ENCODE measurements at places on chromosomes 3 and 15. TPM values are rescaled to one million over a fixed set of nuclear protein-coding genes. Genes with fewer than 3 reads are reported as not detected.

DNA sequence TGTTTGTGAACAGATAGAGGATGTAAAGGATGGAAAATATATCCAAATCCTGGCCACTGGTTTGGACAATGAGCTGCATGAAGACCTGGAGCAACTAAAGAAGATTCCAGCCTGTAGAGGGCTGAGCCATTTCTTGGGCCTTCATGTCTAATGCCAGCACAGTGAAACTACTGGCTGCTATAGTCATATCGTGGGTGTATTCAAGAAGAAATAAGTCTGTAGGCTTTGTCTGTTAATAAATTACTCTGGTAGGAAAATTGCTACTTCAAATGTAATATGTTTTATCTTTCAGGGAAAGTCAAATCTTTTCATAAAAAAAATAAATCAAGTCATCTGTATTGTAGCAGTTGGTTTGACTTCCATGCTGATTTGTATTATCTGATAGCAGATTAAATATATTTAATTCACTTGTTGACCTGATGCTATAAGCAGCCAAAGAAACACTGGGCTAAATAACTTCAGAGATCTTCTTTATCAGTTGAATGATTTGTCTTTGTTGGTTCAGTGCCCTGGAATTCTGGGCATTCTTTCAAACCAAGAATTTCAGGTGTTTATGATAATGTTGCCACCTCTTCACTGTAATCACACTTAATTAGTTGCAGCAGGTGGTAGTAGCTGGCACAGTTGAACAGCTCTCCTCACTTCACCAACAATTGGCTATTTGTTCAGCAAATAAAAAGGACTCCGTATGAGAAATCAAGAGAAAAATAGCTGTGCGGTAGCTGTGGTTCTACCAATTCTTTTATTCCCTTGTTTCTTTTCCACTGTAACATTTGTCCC lies 1109.5 kb downstream of the NSUN3 start:
- no peak for DNase-seq

Gene USP13
- polyA plus RNA-seq: 6.4 TPM

DNA sequence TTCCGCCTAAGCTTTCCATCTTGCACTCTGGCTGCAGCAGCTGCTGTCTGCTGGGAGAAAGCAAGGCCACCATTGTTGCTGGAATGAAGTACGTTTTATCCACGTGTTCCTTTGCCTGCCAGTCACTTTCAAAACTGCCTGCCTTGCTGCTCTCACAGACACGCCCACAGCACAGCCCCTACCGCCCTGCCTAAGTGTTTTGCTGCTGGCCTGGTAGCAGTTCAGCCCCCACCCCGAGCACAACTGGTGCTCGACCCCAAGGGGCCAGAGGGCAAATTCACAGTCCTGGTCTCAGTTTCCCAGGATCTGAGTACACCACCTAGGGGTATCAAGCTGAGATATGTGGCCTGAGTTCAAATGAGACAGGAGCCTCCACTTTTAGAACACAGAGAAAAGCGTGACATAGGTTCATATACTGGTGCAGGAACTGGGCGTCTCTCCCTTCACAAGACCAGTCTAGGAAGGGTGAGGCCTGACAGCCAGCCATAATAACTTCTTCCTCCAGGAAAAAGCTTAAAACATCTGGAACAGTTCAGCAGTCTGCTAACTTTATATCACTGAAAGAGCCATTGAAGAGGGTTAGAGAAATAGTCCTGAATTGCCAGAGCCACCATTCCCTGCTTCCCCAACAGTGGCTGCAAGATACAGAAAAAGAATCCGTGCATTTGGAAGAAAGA lies 1012.3 kb downstream of the ZPLD1 start:
- DNase-seq: no peak

- DNase-seq: no peak
Observed at GRCh38 chr3:150308481-150309256, 99.4 kb upstream of the TSC22D2 start.

GRCh38 chr15:87827131-87827530 lies 429.4 kb downstream of the NTRK3 start:
- no peak for DNase-seq
